NCI-H1436 (cell line): ENCODE measurements at places on chromosomes 6 and 20.

DNA sequence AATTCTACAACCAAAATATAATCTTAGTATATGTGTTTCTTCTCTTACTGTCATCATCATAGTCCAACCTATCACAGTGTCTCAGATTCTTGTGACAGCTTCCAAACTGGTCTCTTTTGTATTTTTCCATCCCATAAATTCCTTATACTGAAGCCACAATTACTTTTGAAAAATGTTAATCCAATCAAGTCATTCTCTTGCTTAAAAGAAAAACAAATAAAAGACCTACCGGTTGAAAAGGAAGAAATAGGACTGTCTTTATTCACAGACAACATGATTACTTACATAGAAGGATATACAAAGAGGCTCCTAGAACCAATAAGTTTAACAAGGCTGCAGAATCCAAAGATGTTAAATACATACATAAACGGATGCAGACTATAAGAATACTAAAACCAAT lies 339.9 kb downstream of the RNGTT start:
- DNase-seq = no peak

- no peak for DNase-seq
These were observed 47.9 kb downstream of the KHDC1L start for GRCh38 chr6:73177221-73177944.

DNA sequence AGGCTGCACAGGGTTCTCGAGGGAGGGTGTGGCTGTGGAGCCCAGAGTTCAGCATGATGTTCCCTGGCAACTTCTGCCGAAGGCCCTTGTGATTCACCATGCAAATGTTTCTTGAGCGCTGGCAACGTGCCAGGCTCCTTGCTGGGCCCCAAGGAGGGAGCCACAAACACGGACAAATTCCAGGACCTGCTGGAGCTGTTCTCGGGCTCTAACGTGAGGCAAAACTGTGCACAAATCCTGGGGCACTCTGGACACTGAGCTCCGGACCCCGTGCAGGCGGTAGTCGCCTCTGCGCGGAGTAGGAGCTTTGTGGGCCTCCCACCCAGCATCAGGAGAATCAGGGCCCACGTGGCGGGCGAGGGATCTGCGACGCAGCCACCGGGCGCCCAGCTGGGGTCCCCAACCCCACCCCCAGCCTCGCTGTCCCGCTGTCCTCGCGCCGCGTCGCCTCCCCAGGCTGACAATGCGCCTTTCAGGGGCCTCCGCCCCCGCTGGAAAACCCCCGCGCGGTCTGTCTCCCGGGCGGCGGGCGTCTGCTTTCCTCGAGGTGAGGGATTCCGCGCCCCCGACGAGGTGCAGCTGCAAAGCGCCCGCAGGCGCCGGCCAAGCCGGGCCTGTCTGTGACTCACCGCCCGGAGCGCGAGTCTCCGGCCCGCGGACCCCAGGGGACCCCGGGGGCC lies 31.7 kb upstream of the SCUBE3 start:
- DNase-seq = no peak

DNA sequence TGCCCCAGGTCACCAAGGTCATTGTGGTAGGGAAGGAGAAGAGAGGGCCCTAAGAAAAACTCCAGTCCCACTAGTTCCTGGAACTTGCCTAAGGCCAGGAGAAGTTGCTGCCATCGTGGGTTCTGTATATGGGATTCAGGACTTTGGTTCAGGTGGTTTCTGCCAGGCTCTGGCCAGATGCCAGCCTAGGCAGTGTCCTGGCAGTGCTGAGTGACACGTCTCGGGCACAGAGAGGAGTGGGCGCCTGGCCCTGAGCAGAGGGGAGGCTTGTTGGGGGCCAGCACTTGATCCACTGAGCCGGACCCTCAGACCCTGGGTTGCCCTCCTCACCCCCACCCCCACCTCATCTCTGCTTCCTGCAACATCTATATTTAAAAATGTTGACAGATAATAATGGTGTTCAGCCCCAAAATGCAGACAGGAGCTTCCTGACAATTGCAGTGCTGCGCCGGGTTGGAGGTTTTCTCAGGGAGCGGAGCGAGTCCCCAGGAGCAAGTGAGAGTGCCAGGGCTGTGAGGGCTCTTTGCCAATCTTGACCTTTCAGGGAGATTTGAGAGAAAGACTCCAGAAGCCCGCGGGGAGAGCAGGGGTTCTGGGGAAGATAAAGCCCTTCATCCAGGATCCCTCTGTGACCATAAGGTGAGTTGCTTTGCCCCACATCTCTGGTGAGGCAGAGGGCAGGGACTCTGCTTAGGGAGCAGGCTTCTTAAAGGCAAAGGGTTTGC lies 71.9 kb downstream of the PHACTR3 start:
- no peak for DNase-seq

GRCh38 chr6:110520992-110521543 lies 44.7 kb upstream of the SLC22A16 start:
- no peak for DNase-seq

DNA sequence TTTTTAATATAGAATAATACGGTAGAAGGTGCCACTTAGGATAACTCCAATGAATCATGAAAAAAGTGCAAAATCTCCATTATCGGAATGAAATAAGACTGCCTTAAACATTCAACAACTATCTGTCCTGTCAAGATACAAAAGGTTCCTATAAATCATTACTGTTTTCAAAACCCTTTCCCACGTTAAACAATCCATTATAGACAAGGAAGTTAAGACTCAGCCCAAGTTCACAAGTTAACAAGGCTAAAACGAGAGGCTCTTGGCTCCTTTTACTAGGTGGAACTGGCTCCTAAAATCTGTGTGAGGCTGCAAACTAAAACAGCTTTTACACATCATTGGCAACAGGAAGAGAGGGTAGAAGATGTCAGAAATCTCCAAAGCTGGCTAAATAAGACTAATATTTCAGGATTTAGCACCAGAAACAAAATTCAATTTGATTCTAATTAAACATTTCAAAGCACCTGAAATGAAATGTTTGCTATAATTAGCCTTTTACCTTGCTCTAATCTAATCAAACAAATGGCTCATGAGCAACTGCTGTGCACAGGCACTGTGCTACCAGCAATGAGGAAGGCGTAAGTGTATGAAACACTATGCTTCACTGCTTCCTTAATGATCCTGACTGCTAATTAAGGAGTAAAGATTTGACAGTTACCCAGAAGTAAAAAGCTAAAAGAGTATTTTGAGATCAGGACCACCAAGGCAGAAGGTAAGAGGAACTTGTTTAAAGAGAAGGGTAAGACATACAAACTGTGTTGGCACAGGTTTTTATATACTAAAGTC lies 109.7 kb downstream of the DST start:
- no peak for DNase-seq

DNA sequence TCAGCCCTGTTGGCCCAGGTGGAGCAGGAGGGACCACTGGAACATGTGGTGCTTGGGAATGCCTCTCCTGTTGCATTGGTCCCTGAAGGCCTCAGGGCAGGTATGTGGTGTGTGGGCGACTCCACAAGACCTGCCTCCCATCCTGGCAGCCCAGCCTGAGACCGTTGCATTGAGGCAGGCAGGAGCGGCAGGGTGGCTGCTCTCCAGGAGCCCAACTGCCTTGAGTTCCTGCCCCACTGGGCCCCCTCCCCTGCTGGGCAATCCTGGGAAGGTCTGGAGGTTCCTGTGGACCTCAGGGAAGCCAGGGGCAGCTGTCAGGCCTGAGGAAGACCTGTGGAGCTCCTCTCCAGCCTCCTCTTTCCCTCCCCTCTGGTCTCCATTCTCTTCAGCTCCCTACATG lies 19.8 kb downstream of the MAVS start:
- no peak for DNase-seq

- no peak for DNase-seq
These were observed 119.1 kb upstream of the ADGRF1 start for GRCh38 chr6:47161176-47161687.

DNA sequence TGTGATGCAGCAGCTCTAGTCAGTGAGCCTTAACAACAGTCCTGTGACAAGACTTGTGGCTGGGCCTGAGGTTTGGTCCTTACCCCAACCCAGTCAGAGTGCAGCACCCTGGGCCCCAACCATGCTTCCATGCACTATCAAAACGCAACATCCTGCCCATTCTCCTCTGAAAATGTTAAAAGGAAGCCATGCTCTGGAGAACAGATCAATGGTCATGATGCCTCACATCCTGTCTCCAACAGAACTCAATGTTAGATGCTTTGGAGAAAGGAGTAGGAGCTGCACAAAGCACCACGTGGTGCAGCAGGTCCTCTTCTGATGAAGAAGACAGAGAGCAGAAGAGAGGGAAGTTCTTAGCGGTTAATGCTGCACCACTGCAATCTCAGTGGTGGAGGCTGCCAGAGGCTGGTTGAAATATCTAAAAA lies 41.9 kb downstream of the TRAM2 start:
- no peak for DNase-seq
